ENCODE measurements at places on chromosomes 3 and 15. TPM values are rescaled to one million over a fixed set of nuclear protein-coding genes. Genes with fewer than 3 reads are reported as not detected.

CCDC80 gene
- 406 TPM for total RNA-seq

DNA sequence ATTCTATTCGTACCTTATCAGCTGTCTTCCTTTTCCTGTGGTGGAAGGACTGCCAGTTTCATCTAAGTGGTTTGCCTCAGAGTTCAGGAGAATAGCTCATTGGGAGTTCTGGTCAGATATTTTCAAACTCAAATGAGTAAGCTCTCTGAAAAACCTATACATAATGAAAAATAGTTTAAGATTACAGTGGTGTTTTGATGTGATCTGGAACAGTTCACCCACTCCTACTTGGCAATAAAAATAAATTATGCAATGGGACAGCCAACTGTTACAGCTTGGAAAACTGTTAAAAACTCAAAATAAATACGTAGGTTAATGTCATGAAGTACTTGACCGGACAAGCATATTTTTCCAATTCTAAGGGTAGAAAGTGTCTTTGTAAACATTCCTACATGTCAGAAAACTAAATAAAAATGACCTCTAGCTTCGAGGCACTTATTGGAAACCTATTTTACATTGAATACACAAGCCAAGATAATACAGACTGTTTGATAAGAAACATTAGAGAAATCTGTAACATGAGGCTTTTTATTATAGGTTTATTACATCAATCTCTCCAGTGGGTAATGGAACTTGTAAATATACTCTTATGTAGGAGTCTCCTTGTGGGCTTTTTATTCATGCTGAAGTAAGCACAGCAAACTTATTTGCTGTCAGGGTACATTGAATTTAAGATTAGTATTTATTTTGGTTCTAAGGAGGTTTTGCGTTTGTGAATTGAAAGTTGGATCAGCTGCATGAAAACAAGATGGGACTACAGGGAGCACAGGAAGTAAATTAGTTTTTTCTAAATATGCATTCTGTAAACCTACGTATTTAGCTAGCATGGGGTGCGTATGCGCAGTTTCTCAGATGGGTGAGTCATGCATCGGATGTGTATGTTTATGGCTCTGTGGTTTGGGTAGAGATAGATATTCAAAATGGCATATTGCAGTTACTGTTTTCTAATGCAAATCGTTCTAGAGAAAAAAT lies 453.1 kb downstream of the IL5RA start:
- no peaks in the 10 kb centered on the region for H3K27me3 ChIP-seq
- peak overlapping the region; percentile 62 for H3K27ac ChIP-seq
- H3K4me3 ChIP-seq, result no peak overlapping the region
- H3K36me3 ChIP-seq, result no peaks in the 10 kb centered on the region
- DNase-seq, result peak; percentile 95

DNA sequence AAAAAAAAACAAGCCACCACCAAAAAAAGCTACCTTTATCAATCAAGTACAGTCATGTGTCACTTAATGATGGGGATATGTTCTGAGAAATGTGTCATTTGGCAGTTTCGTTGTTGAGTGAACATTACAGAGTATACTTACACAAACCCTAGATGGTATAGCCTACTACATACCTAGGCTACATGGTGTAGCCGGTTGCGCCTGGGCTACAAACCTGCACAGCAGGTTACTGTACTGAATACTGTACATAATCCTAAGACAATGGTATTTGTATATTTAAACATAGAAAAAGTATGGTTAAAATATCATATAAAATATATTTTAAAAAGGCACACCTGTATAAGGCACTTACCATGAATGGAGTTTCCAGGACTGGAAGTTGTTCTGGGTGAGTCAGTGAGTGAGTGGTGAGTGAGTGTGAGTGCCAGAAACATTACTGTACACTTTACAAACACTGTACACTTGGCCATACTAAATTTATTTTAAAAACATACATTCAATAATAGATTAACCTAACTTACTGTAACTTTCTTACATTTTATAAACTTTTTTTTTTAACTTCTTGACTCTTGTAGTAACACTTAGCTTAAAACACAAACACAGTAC lies 25.9 kb upstream of the JMJD7 start:
- H3K27me3 ChIP-seq, result no peaks in the 10 kb centered on the region
- peaks cover 7% of the 10 kb centered on the region for H3K4me1 ChIP-seq
- H3K27ac ChIP-seq, result no peak overlapping the region
- H3K4me3 ChIP-seq, result no peak overlapping the region

IQCH gene
- 2.5 TPM for total RNA-seq

GRCh38 chr3:16761571-16761970 lies 123.2 kb upstream of the PLCL2 start:
- no peak overlapping the region for H3K4me3 ChIP-seq
- no peaks in the 10 kb centered on the region for H3K4me1 ChIP-seq
- no peaks in the 10 kb centered on the region for H3K27me3 ChIP-seq
- no peaks in the 10 kb centered on the region for H3K36me3 ChIP-seq

COL7A1 gene
- 3.1 TPM for total RNA-seq

- H3K4me1 ChIP-seq, result peaks cover 15% of the 10 kb centered on the region
- no peak overlapping the region for H3K4me3 ChIP-seq
- H3K27me3 ChIP-seq, result no peaks in the 10 kb centered on the region
- no peak overlapping the region for H3K27ac ChIP-seq
- DNase-seq, result peak; percentile 33
Measured at GRCh38 chr15:37931321-37931720, 3.1 kb upstream of the TMCO5A start.

GRCh38 chr15:66573719-66574595 lies 8.2 kb upstream of the LCTL start:
- DNase-seq, result peak; percentile 89
- no peak overlapping the region for H3K4me3 ChIP-seq
- peaks cover 18% of the 10 kb centered on the region for H3K4me1 ChIP-seq
- H3K27me3 ChIP-seq, result no peaks in the 10 kb centered on the region

- no peak overlapping the region for H3K27ac ChIP-seq
- peak; percentile 8 for DNase-seq
- H3K36me3 ChIP-seq, result no peaks in the 10 kb centered on the region
Measured at GRCh38 chr3:124221422-124221821, 229.5 kb upstream of the ROPN1 start.

GRCh38 chr3:47611576-47611975 lies 32.9 kb upstream of the CSPG5 start:
- H3K27ac ChIP-seq, result no peak overlapping the region
- peaks cover 4% of the 10 kb centered on the region for H3K4me1 ChIP-seq
- no peak overlapping the region for H3K4me3 ChIP-seq
- H3K36me3 ChIP-seq, result peaks cover 23% of the 10 kb centered on the region

DNA sequence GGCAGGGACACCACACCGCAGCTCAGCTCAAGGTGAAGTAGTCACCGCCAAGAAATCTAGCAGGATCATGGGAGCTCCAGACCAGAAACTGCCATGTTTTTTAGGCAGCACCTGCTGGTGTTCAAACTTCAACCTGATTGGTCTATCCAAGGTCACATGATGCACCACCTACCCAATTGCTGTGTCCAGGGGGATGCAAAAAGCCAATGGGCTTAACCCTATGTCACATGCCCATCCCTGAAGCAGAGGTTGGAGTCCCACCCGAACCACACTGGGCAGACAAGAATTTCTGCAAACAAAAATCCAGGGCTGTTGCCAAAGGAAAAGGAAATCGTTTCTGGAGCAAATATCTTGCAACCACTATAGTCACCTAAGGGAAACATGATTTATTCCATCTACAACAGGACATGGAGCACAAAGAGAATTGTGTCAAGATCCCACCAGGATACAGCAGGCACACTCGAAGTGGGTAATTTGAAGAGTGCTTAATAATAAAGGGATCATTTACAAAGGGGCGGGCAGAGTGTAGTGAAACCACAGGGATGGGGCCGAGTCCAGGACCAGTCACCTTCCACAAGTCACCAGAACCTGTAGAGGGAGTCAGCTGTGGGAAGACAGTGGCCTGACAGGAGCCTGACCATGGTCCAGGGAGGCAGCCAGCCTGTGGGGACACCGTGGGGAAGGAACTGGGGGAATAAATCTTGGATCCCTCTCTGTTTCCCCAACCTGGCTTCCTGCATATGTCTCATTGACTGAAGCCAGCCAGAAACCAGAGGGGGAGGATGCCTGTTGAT lies 34.2 kb upstream of the TSEN2 start:
- H3K4me3 ChIP-seq, result no peak overlapping the region
- H3K27ac ChIP-seq, result no peak overlapping the region
- H3K4me1 ChIP-seq, result peaks cover 4% of the 10 kb centered on the region
- no peak for DNase-seq

GRCh38 chr15:89070197-89071124 lies 17.8 kb upstream of the ABHD2 start:
- peaks cover 2% of the 10 kb centered on the region for H3K4me1 ChIP-seq
- H3K27ac ChIP-seq, result no peak overlapping the region
- H3K27me3 ChIP-seq, result no peaks in the 10 kb centered on the region
- no peaks in the 10 kb centered on the region for H3K36me3 ChIP-seq
- no peak for DNase-seq
- H3K4me3 ChIP-seq, result no peak overlapping the region

DNA sequence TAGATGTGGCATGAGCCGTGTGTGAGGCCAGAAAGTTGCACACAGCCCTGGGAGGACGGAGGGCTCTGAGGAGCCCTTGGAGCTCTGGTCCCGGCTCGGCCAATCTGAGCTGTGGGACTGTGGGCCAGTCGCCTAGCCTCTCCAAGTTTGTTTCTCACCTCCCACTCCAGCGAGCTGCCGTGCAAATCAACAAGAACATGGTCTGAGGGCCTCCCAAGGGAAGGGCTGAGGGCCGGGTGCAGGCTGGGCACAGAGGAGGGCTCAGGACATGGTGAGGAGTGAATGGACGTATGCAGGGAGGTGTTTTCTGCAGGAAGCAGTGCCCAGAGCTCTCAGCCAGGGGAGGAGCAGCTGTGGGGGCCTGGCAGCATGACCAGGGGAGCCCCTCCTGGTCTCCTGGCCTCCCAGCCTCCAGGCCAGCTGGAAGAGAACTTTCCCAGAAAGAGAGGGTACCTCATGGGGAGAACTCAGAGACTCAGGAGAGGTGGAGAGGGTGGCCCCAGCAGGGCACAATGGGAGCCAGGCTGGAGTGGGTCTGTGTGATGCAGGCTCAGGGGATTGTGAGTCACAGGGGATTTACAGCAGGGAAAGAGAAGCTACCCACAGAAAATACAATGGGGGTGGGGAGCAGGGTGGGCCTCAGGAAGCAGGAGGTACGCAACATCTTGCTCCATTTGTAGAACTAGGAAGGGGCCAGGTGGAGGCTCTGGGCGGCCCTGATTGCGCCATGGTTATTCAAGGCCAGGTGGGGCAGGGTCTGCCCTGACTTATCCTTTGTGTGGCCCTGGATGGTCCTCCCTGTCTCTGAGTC lies 24.8 kb downstream of the PSTPIP1 start:
- no peak overlapping the region for H3K4me3 ChIP-seq
- peaks cover 3% of the 10 kb centered on the region for H3K27me3 ChIP-seq

ALPK3 gene
- total RNA-seq, result under 0.01 TPM

DNA sequence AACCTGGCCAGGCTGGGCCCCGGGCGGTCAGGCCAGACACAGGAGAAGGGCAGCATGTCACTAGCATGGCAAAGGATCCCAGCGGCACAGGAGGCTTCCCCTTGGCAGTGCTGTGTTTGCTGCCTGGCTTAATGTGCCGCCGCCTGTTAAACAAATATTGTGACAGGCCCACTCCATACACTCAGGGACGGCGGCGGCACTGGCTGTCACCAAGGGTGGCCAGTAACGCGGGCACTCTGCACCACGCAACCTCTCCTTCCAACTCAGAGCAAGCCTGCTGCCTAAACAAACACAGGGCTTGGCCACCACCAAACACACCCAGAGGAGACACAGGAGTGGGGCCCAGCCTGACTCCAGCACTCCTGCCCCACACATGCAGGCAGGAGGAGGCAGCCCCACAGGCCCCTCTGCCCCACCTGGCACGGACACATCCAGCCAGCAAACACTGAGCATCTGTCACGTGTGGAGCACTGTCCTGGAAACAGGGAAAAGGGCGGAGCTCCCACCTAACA lies 48.0 kb downstream of the TPRA1 start:
- no peak overlapping the region for H3K4me3 ChIP-seq
- H3K27ac ChIP-seq, result no peak overlapping the region
- no peaks in the 10 kb centered on the region for H3K4me1 ChIP-seq
- H3K27me3 ChIP-seq, result peaks cover 35% of the 10 kb centered on the region
- no peak for DNase-seq

GRCh38 chr3:125160606-125161371 lies 51.8 kb downstream of the SLC12A8 start:
- H3K27me3 ChIP-seq, result no peaks in the 10 kb centered on the region
- DNase-seq, result peak; percentile 62
- H3K4me3 ChIP-seq, result no peak overlapping the region

SYNPR gene
- total RNA-seq, result not detected

- H3K4me3 ChIP-seq, result no peak overlapping the region
- H3K36me3 ChIP-seq, result no peaks in the 10 kb centered on the region
- no peaks in the 10 kb centered on the region for H3K4me1 ChIP-seq
- H3K27me3 ChIP-seq, result peaks cover 13% of the 10 kb centered on the region
Measured at GRCh38 chr3:122101646-122102045, 46.5 kb downstream of the CD86 start.

- H3K36me3 ChIP-seq, result no peaks in the 10 kb centered on the region
- DNase-seq, result no peak
- H3K27ac ChIP-seq, result no peak overlapping the region
- H3K4me3 ChIP-seq, result no peak overlapping the region
- H3K27me3 ChIP-seq, result no peaks in the 10 kb centered on the region
- peaks cover 17% of the 10 kb centered on the region for H3K4me1 ChIP-seq
Measured at GRCh38 chr15:39312984-39313383, 267.9 kb upstream of the THBS1 start.

DNA sequence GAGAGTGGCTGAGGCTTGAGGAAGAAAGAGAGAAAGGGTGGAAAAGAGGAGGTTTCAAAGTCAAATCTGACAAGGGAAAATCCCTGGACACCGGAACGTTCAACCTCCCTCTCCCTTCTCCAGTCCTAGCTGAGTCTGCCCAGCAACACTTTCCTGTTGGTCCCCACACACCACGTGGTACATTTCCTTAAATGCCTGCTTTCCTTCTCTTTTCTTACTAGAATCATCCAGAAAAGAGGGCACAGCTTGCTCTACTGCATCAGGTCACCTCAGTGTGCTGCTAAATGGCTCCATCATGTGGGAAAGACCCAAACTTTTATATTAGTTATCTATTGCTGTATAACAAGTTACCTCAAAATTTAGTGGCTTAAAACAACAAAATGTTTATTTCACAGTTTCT lies 181.2 kb downstream of the NECTIN3 start:
- no peak overlapping the region for H3K27ac ChIP-seq
- no peaks in the 10 kb centered on the region for H3K4me1 ChIP-seq
- peak; percentile 51 for DNase-seq
- H3K27me3 ChIP-seq, result no peaks in the 10 kb centered on the region
- no peaks in the 10 kb centered on the region for H3K36me3 ChIP-seq
- no peak overlapping the region for H3K4me3 ChIP-seq

All from IMR-90 (cell line).